ENCODE measurements at places on chromosomes 1 and 21. TPM values are rescaled to one million over a fixed set of nuclear protein-coding genes. Genes with fewer than 3 reads are reported as not detected.
A peak's percentile ranks its signal among the peaks of the same experiment; 100 is the strongest.

- DNase-seq = peak; percentile 92
Measured at GRCh38 chr21:46515109-46515508, 56.4 kb downstream of the DIP2A start.

GRCh38 chr1:166089804-166090203, 77.0 kb downstream of the FAM78B start:
- DNase-seq = no peak

GRCh38 chr21:32206631-32207405, 72.0 kb downstream of the MIS18A start:
- no peak for DNase-seq

DNA sequence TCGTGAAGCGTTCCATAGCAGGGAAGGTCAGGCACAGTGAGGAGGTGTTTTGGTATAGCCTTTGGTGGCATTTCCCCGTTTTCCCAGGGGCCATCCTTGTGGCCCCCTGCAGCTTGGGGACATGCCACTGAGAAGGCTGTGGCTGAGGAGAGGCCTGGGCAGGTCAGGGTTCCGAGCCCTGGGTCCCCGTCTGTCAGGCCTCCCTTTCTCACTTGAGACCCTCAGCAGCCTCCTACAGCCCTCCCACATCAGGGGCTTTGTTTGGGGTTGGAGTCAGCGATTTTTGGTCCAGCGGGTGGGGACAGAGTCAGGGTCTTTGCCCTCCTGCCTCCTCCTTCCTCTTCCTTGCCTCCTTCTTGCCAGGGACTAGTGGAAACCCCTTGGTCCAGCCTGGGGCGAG, 22.2 kb downstream of the LDLRAP1 start:
- no peak for DNase-seq

DNA sequence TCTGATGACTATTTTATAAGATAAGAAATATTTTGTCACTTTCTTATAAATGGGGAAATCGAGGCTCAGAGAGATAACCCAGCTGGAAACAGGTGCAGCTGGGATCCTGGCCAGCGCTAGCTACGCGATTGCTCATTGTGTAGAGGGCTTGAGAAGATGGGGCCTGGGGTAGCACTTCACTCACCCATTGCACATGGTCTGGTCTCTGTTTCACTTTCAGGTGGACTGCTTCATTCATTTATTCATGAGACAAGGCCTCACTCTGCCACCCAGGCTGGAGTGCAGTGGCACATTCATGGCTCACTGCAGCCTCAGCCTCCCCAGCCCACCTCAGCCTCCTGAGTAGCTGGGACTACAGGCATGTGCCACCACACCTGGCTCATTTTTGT, 23.8 kb downstream of the UBE4B start:
- no peak for DNase-seq

DNA sequence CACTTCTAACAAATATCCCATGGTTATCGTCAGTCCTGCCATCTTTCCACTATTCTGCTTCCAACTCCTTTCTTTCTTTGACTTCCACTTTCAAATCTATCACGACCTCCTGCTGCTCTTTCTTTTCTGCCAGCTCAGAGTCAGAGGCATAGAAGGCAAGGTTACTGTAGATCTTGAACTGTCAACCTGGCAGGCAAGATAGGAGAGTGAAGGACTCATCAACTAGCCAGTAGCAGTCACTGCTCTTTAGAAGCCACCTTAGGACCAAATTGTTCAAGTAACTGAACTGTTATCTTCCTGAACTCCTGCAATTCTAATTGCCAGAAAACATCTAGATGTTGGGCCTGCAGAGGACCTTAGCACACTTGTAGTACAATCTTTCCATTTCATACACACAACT, 13.1 kb upstream of the FCER1A start:
- no peak for DNase-seq

- no peak for DNase-seq
Measured at GRCh38 chr21:16069178-16070112, 339.7 kb downstream of the USP25 start.

DNA sequence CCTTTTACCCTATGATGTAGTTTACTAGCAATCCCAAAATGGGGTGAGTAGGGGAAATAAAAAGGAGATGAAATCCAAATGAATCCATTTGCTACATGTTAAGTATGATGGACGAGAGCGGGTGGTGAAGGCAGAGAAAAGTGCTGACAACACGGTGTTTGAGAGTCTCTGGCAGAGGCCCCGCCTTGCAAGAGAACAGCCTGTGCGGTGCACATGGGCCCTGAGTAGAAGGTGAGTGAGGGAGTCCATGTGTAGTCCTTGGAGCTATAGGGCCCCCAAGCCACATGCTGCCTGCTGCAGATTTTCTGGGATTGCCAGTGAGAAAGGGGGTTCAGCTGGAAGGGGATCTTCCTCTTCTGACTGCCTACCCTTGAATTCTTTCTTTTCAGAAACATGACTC, 177.1 kb downstream of the TNR start:
- DNase-seq = no peak

GRCh38 chr1:76585980-76586674, 281.2 kb upstream of the ST6GALNAC5 start:
- DNase-seq = no peak

DNA sequence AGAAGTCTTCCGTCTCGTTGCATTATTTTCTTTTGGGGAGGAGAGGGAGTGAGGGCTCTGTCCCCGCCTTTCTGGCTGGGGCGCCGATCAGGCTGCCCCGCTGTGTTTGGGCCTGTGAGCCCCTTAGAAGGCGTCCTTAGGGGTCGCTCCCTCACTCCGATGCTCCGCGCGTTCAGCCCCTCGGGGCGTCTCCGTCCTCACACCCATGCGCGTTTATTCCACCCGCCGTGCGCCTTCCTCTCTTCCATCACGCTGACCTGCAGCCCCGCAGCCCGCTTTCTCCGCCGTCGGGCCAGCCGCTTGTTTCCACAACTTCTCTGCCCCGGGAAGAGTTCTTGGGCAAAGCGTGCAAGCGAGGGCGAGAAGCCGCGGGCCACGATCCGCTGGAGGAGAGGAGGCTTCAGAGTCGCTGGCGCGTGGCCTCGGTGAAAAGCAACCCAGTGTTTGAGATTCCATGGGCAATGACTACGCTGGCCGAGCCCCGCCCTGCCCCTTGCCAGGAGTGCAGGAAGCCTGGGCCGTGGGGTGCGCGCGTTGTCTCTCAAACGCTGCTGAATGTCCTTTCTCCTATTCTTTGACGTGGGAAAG, 27.7 kb downstream of the TRIM11 start:
- DNase-seq = no peak

- DNase-seq = no peak
Measured at GRCh38 chr1:214378492-214378891, 97.5 kb downstream of the SMYD2 start.

The TMEM269 gene
- 0.08 TPM for total RNA-seq

The FAM177B gene
- not detected for total RNA-seq

The EBNA1BP2 gene
- total RNA-seq = 76.1 TPM

The CALML6 gene
- 1.4 TPM for total RNA-seq

The MATN1 gene
- not detected for total RNA-seq

The CBR3 gene
- not detected for total RNA-seq

The PDPN gene
- 0.33 TPM for total RNA-seq

Measured in left lobe of liver (tissue), 2 donors.